ENCODE measurements at places on chromosomes 7 and 10.

- H3K27ac ChIP-seq = no peak overlapping the region
- H3K27me3 ChIP-seq = peaks cover 40% of the 10 kb centered on the region
- no peak overlapping the region for H3K4me3 ChIP-seq
Observed at GRCh38 chr7:129431911-129432643, 2.2 kb upstream of the STRIP2 start.

DNA sequence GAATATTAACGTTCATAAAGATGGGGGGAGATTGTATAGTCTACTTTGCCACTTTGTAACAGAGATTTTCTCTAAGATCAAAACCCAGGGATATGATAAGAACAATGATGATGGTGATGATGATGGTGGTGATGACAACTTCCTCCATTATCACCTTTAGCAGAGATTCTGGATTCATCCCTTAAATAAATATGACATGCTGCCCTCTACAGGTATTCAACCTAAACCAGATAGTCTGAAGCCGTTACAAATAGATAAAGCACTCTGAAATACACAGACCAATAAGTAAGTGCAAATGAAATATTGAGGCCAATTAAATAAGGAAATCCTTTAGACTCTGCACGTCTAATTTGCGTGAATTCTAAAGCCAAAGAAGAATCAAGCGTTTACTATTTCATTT lies 211.5 kb downstream of the CREB5 start:
- no peak overlapping the region for H3K4me3 ChIP-seq
- H3K27me3 ChIP-seq = peaks cover 5% of the 10 kb centered on the region
- no peak for DNase-seq
- H3K4me1 ChIP-seq = peaks cover 40% of the 10 kb centered on the region

DNA sequence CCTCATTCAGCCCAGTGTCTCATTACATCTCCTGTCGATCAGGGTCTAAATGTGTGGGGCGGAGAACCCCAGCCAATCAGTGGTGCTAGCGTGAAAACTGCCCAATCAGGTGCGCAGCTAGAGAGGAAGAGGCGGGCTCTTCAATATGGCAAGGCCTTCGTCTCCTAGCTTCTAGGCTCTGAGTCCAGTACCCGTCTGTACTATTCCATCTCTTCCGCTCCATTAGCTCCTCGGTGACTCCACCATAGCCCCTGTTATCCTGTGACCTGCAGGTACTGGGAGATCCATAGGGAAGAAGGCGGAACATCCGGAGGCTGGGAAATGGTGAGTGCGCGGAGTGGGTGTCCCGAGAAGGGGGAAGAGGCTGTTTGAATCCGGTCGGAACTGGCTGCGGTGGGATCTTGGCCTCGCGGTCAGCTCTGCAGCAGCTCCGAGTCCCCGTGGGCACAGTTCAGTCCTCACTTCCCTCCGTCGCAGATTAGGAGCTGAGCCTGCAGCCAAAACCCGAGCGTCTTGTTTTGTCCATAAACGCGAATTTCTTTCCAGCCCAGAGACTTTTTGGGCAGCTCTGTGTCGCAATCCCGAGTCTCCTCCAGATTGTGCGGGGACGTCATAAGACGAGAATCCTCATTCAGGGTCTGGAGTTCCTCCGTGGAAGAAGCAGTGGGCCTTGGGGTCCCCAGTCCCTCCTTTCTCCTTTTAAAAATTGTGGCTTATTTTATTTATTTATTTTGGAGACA lies at the start of gene ZNF727:
Gene ZNF727, plus strand, starts transcription at position 134 of the 740 bp plus-strand sequence. Its CDS starts 188 bp downstream, at position 322.
- no peaks in the 10 kb centered on the region for H3K27me3 ChIP-seq
- peaks cover 8% of the 10 kb centered on the region for H3K36me3 ChIP-seq
- H3K4me1 ChIP-seq = no peaks in the 10 kb centered on the region
- H3K27ac ChIP-seq = no peak within 1 kb of the TSS

DNA sequence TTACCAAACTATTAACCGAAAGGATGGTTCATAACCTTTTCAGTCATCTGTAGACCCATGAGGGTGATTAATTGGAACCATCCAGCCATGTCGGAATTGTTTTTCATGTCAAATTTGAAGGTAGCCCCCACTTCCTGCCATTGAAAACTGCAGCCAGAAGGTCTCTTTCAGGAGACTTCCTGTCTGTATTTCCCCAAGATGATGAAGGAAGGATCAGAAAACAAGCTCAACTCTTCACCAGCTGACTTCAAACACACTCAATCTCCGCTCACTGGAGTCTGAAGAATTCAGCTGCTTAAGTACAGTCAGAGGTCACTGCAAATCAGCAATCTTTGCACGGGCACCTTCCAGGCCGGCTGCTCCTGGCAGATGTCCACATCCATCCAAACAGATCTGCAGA lies 291.7 kb upstream of the NPVF start:
- H3K27ac ChIP-seq = peak overlapping the region; percentile 89
- peaks cover 11% of the 10 kb centered on the region for H3K27me3 ChIP-seq
- DNase-seq = no peak
- H3K36me3 ChIP-seq = no peaks in the 10 kb centered on the region

DNA sequence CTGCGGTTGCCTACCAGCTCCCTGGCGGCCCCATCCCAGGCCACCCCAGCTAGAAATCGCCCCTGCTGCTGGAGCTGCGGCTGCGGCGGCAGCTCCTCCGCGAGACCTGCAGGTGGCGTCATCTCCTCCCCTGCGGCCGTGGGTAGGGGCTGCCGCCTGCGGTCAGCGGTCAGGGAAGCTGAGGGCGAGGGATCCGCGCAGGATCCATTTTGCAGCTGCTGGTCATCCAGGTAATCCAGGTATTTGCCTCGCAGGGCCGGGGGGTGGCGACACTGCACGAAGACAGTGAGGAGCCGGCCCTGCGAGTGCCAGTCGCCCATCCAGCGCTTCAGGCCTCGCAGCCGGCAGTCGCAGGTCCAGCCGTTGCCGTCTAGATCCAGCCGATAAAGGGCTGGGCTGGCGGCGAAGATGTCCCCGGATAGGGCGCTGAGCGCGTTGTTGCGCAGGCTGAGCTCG lies 1.5 kb downstream of the TRIL start:
- H3K27ac ChIP-seq = no peak overlapping the region
- peaks cover 21% of the 10 kb centered on the region for H3K36me3 ChIP-seq
- peak overlapping the region; percentile 89 for H3K4me3 ChIP-seq
- H3K27me3 ChIP-seq = peaks cover 21% of the 10 kb centered on the region
- peaks cover 59% of the 10 kb centered on the region for H3K4me1 ChIP-seq
- peak; percentile 79 for DNase-seq

- H3K4me3 ChIP-seq = no peak overlapping the region
- H3K27me3 ChIP-seq = no peaks in the 10 kb centered on the region
- H3K27ac ChIP-seq = peak overlapping the region; percentile 50
- H3K36me3 ChIP-seq = no peaks in the 10 kb centered on the region
- H3K4me1 ChIP-seq = peaks cover 58% of the 10 kb centered on the region
- DNase-seq = peak; percentile 39
Observed at GRCh38 chr10:78777466-78777865, 291.3 kb upstream of the ZMIZ1 start.

DNA sequence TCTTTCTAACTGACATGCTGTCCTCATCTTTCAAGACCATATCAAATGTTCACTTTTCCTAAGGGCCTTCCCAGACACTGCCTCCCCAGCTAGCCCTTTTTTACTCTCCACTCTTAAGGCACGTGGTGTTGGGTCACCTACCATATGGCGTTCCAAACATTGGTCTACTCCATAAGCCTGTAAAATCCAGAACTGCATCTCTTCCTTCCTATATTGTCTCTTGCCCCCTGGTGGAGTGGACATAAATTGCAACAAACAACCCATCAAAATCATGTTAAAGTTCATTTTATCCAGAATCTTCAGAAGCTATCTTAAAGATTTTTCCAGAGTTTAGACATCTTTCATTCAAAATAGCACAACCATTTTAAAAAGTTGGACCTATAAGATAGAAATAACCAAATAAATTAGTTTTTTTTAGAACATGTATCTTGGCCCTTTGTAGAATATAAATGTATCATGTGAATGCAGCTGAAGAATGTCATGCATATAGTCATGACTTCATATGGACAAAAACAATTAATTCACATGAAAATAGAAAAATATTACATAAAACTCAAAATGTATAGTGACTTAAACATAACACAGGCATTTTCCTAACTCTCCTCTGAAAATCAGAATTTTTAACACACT lies 180.6 kb upstream of the CHRM2 start:
- DNase-seq = peak; percentile 13
- peaks cover 3% of the 10 kb centered on the region for H3K27me3 ChIP-seq
- H3K4me3 ChIP-seq = no peak overlapping the region

- no peak overlapping the region for H3K27ac ChIP-seq
- peaks cover 41% of the 10 kb centered on the region for H3K4me1 ChIP-seq
- H3K4me3 ChIP-seq = no peak overlapping the region
- DNase-seq = no peak
- H3K36me3 ChIP-seq = no peaks in the 10 kb centered on the region
- H3K27me3 ChIP-seq = no peaks in the 10 kb centered on the region
Observed at GRCh38 chr7:94630855-94631254, 25.1 kb downstream of the SGCE start.

- no peak overlapping the region for H3K27ac ChIP-seq
- no peak for DNase-seq
- peaks cover 4% of the 10 kb centered on the region for H3K27me3 ChIP-seq
- H3K4me1 ChIP-seq = no peaks in the 10 kb centered on the region
- H3K36me3 ChIP-seq = no peaks in the 10 kb centered on the region
Observed at GRCh38 chr10:10346390-10347150, 671.1 kb upstream of the CELF2 start.

DNA sequence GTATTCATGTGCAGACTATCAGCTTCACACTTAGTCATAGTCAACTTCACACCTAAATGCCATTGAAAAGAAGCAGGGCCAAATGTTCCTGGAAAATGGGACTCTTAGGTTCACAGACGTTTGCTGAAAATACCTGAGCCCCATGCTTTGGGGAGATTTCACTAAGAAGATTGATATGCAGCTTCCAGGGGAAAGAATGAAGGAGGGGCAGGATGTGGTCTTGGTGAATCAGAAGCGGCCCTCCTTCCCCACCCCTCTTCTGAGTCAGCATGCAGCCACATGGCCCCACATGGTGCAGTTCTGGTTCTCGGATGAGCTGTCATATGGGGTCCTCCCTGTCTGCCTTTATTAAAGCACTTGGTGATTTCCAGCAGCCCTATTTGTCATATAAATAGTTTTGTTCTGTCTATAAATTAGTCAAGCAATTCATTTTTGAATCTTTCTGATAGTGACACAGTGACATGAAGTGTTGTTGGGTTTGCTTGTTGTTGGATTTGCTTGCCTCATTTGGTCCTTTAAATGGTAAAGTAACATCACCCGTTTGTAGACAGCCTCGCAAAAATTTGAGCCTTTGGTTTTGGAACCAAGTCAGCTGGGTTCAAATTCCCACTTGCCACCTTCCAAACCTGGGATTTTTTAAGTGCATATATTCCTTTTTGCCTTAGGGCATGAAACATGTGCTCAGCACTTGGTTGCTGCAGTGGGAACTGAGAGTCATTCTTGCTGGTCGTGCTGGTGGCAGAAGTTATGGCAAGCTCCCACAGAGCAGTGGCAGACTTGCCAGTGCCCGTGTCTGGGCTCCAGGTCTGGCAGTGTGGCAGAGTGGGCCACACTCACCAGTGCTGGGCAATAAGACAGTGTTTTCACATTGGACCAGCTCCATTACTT lies 68.1 kb upstream of the CDK6 start:
- no peak overlapping the region for H3K4me3 ChIP-seq
- no peaks in the 10 kb centered on the region for H3K4me1 ChIP-seq
- no peaks in the 10 kb centered on the region for H3K36me3 ChIP-seq
- no peak overlapping the region for H3K27ac ChIP-seq

- no peaks in the 10 kb centered on the region for H3K4me1 ChIP-seq
- H3K4me3 ChIP-seq = no peak overlapping the region
- DNase-seq = no peak
- no peaks in the 10 kb centered on the region for H3K36me3 ChIP-seq
Observed at GRCh38 chr7:150657526-150657925, 25.3 kb upstream of the GIMAP6 start.

DNA sequence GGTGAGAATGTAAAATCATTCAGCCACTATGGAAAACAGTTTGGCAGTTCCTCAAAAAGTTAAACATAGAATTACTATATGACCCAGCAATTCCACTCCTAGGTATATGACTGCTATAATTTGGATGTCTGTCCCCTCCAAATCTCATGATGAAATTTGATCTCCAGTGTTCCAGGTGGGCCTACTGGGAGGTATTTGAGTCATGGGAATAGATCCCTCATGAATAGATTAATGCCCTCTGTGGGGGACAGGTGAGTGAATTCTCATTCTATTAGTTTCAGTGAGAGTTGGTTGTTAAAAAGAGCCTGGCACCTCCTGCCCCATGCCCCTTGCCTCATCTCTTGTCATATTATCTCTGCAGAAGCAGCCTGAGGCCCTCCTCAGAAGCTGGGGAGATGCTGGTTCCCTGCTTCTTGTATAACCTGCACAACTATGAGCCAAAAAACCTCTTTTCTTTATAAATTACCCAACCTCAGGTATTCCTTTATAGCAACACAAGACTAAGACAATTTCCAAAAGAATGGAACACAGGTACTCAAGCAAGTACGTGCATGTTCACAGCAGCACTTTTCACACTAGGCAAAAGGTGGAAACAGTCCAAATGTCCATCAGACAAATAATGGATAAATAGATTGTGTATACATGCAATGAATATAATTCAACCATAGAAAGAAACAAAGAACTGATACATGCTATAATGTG lies 8.8 kb upstream of the SLC25A28 start:
- H3K4me3 ChIP-seq = no peak overlapping the region
- peaks cover 39% of the 10 kb centered on the region for H3K27me3 ChIP-seq
- H3K4me1 ChIP-seq = no peaks in the 10 kb centered on the region
- H3K36me3 ChIP-seq = no peaks in the 10 kb centered on the region
- no peak for DNase-seq
- H3K27ac ChIP-seq = no peak overlapping the region

DNA sequence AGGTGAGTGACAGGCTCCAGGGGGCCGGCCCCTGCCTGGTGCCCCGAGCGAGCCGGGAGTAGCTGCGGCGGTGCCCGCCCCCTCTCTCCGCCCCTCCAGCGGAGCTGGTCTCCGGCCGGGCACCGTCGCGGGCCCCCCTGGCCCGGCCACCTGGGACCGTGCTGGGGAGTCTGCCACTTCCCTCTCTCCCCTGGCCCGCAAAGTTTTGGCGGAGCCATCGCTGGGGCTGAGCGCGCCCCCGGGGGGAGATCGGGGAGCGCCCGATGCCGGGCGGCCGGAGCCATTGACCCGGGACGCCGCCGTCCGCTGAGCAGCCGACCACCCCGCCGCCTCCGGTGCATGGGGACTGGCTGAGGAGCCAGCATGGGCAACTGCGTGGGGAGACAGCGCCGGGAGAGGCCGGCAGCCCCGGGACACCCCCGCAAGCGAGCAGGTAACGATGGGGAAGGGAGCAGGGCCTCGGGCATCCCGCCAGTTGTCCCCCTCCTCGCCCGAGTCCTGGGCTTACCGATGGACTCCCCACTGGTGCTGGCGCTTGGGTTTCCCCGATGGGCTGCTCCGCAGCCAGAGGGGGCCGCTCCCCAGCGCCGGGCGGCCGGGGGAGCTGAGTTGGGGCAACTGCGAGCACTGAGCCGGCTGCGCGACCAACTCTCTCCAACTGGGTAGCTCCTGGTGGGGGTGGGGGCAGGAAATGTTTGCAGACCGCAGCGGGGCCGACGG lies at the start of gene UBTD1:
Gene UBTD1, plus strand, starts transcription at position 84 of the 720 bp plus-strand sequence. Its CDS starts 280 bp downstream, at position 364.
- peaks cover 64% of the 10 kb centered on the region for H3K4me1 ChIP-seq
- DNase-seq = no peak
- H3K36me3 ChIP-seq = peaks cover 2% of the 10 kb centered on the region
